HT1080 (cell line): ENCODE measurements at places on chromosomes 2 and 18.

DNA sequence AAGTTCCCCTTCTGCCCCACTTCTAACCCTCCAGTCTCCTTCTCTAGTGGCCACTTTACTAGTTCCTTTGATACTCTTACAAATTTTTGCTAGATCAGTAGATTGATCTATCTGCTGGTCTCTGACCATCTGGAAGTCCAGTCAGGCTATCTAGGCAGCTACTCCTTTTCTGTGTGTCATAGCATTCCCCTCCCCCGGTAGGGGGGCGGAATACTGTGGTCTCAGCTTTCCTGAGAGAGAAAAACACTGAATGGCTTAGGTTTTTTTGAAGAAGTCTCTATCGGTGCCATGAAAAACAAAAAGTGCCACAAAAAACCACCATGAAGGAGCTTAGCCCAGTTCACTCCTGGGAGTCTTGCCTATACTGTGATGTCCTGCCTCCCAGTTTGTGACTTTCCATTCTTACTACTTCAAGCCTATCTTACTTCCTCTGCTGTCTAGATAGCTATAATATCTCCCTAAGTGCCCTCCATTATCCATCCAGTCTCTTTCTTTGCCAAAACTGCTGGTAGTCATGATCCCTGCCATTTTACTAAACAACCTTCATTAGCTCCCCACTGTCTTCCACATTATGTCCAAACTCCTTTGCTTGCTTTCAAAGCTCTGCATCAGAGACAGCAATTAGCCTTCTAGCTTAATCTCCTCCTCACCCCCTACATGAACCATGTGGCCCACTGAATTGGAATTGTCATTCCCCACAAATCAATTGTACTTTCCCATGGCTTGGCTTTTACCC, 29.9 kb downstream of the TPGS2 start:
- no peak for DNase-seq

DNA sequence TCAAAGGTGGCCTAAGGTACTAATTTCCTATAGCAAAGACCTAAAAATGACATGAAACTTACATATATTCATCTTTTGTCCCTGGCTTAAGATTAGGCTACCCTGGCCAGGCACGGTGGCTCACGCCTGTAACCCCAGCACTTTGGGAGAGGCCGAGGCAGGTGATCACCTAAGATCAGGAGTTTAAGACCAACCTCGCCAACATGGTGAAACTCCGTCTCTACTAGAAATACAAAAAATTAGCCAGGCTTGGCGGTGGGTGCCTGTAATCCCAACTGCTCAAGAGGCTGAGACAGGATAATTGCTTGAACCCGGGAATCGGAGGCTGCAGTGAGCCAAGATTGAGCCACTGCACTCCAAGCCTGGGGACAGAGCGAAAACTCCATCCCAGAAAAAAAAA, 5.9 kb downstream of the SRSF7 start:
- no peak for DNase-seq

DNA sequence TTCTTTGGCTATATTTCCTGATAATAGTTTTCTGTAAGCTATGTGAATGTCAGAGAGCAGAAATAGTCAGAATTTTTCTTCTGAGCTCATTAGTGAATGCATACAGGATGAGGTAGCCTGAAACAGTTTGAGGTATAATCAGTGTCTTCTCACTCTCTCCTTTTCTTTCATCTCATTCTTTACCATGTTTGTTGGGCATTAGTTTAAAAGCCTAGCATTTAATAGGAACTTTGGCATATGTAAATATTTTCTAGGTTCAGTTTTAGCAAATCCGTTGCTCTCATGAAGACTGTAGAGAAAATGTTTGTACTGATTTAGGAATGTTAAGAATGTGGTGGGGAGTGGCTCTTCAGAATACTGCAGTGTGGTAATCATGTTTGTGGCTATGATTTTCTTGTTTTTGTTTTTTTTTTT, 119.4 kb downstream of the PARD3B start:
- peak; percentile 54 for DNase-seq

GRCh38 chr2:216792222-216793021, 67.4 kb downstream of the TNP1 start:
- no peak for DNase-seq

DNA sequence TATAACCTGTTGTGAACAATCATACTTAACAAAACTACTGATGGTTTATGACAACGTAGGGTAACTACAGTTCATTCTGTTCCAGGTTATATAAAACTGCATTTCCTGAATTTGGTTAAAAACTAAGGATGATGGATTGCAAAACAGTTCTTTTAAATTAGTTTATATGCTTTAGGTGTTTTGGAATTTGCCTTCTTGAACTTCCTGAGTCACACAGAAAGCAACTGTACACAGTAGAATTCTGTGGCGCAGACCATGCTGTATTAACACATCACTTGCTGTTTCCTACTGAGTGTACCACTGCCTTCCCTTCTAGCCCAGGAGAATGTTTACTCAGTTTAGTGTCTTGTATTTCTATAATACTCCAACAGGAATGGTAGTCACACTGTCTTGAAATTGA, 19.4 kb downstream of the ITGB1BP1 start:
- DNase-seq: no peak

DNA sequence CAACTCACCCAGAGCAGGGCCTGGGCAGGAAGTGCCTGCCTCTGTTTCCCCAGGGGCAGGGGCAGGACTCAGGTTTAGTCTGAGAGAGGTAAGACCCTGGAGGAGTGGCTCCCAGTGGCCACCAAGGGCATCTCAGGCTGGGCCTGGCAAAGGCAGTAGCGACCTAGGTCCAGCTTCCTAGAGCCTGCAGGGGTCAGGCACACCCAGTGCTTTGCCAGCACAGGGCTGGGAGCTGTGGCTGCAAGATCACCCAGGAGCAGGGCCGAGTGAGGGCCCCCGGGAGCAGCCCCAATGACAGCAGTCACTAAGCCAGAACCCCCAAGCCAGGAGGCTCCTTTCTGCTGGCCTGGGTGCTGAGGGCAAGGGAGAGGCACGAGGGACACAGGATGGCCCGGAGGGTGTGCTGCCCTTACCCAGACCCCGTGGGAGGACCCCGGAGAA, 8.8 kb upstream of the DUSP2 start:
- no peak for DNase-seq

DNA sequence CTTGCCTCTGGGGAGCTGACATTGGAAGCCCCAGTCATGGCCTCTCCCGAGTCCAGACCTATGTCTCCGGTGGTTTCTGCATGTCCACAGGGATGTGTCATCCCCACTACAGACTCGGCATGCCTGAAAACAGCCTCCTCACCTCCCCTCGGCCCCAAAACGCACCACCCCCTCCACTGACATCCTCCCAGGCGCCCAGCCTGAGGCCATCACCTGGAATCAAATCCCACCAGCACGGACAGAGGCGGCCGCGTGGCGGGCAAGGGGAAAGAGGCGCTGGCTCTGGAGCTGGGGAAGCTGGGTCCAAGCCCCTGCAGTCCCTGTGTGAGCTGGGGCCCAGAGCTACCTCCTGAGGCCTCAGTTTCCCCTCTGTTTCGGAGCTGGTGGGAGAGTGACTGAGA, 69.9 kb upstream of the SMAD7 start:
- DNase-seq: no peak

GRCh38 chr18:6649421-6650126, 79.9 kb upstream of the ARHGAP28 start:
- DNase-seq: no peak

- DNase-seq: peak; percentile 79
These were observed 425.7 kb downstream of the SETBP1 start for GRCh38 chr18:45106331-45106774.

GRCh38 chr2:105615305-105615704, 129.4 kb upstream of the NCK2 start:
- DNase-seq: no peak
